ENCODE measurements at places on chromosomes 5 and 9.

GRCh38 chr9:76560481-76560922 lies 101.5 kb downstream of the GCNT1 start:
- no peak for DNase-seq

DNA sequence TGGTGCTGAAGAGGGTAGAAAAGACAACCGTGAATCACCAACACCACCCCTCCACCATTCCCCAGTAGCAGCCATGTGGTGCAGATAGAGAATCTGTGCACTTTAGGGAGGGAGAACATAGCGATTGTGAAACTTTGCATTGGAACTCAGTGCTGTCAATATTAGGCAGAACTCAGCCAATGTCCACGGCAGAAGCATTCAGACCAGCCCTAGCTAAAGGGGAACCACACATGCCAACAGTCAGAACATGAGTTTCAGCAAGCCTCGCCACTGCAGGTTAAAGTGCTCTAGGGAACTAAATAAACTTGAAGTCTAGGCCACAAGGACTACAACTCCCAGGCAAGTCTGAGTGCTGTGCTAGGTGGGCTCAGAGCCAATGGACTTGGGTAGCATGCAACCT lies 38.5 kb upstream of the DEPDC1B start:
- no peak for DNase-seq

- no peak for DNase-seq
Measured at GRCh38 chr5:7208938-7209337, 187.0 kb upstream of the ADCY2 start.

DNA sequence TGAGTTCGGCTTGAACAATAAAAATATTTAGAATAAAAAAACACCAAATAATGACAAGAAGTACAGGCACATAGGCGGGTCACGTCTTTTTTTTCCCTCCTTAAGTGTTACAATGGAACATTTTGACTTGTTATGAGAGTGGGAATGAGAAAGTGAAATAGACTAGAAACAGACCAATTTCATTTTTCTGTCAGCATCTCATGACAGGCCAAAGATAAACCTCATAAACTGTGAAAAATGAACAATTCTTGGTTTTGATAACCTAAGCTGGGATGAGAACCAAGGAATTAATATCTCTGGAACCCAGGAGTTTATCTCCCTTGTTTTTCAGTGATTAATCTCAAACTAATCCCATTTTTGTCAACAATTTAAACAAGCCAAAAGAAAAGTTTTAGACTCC lies 299.5 kb downstream of the SLIT3 start:
- DNase-seq: no peak

GRCh38 chr5:116451066-116451465 lies 123.6 kb downstream of the SEMA6A start:
- no peak for DNase-seq

DNA sequence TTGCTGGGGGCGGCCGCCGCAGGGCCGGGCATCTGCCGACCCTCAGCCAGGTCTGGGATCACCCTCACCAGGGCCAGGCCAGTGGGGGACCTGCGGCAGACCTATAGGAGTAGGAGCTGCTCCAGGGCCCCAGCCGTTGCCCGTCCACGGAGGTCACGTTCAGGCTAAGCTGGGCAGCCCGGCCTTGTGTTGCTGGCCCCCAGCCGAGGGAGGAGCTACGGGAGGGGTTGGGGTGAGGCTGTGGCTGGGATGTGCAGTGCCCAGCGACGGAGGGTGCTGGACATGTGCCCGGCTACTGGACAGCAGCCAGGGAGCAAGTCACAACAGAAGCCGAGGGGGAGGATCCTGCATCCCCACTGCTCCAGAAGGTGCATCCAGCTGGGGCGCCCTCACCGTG lies 39.6 kb upstream of the SLC6A19 start:
- DNase-seq: no peak

GRCh38 chr5:175856408-175857100 lies 14.8 kb upstream of the CPLX2 start:
- no peak for DNase-seq

DNA sequence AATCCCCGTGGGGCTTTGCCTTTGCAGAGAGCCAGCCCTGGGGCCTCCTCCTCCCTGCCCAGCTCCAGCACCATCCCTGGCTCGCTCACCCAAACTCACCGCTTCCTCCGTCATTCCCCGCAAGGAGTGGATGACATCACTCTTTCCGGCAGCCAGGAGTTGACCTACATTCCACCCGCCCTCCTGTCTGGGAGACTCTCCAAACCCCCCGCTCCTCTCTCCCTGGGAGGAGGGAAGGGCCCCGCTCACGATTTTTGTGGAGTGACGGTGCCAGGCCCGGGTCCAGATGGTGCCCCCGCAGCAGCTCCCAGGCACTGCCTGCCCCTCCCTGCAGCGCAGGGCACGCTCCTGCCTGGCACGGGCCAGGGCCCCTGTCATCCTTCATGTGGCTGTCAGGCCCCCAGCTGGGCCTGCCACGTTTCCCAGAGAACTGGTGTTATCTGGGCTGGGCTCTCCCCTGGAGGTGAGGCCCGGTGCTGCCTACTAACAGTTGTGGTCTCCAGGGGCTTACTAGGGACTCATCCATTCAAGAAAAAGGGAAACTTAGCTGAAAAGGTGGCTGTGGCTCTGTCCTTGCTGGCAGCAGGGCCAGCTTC lies 52.3 kb downstream of the NTNG2 start:
- no peak for DNase-seq

DNA sequence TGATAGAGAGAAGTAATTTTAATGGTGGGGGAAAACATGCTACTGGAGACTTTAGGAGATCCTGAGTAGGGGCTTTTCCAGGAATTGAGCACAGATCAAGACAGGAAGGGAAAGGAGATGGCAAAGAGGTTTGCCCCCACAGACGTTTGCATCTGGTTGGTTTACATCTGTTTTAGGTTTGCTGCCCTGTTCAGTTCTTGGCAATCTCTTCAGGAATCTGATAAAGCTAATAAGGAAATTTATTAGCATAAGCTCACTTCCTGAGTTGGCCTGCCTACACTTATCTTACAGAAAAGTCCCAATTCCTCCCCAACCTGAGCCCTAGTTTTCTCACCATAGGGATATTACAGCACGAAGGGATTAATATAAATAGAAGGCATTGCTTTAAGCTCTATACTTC lies 3.4 kb upstream of the CFAP95 start:
- no peak for DNase-seq

GRCh38 chr5:34608859-34609648 lies 47.1 kb upstream of the RAI14 start:
- no peak for DNase-seq

DNA sequence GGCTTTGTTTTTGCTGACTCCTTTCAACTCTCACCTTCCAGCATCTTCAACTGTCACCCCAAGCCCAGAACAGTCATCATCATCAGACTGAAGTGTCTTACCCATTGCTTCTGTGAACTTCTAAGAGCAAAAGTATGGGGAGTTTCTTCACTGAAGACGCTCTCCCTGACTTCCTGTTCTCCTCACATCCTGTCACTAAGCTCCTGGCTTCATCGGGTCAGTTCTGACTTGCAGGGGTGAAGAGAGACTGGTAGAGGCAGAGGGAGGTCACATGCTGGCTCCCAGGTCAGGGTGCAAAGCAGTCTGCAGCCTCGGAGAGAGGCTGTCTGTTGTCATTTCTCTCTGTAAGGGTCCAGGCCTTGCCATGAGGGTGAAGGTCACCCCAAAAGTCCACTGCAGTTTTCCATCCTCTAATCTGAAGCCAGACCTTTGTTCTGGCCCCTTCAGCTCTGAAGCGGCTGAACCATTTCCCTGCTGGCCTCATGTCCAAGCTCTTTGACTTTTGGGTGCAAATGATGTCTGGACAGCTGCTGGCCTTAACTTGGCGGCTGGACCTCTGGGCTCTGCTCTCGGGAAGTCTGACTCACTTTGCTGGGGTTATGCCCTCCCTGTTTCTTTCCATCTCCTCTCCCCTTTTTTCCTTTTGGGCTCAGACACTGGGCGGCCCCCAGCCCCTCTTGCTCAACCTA lies 305.0 kb downstream of the RAB3C start:
- no peak for DNase-seq

DNA sequence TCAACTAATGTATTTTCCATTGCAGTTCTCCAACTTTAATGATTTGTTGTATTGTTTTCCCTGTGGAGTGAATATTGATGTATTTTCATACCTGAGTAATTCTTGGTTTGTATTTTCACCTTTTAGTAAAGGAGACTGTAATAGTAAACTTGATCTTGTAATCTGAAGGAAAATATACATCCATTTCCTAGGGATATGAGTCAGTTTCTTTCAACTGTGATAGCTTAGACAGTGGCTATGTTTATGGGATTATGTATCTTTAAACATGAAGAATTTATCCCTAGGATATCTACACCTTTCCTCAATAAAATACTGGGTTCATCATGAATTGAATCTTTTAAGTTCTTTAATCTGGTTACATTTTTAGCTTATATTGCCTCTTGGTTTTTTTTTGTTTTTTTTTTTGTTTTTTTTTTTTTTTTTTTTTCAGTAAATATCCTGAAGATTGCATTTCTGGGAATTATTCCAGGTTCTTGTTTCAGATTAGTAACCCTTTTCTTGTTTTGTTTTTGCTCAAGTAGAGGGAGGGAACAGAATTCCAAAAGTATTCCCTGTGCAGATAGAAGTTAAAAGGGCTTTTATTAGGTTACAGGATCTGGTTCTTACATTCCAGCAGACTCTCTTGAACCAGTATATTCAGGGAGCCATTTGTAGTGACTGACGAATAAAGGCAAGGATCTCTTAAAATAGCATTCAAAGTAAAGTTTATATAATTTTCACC lies 7.1 kb downstream of the WDR36 start:
- DNase-seq: no peak

- DNase-seq: no peak
Measured at GRCh38 chr5:34530637-34531036, 125.5 kb upstream of the RAI14 start.

GRCh38 chr5:126464959-126465358 lies 41.8 kb downstream of the GRAMD2B start:
- no peak for DNase-seq

- DNase-seq: no peak
Measured at GRCh38 chr9:26471261-26471660, 421.3 kb downstream of the CAAP1 start.

DNA sequence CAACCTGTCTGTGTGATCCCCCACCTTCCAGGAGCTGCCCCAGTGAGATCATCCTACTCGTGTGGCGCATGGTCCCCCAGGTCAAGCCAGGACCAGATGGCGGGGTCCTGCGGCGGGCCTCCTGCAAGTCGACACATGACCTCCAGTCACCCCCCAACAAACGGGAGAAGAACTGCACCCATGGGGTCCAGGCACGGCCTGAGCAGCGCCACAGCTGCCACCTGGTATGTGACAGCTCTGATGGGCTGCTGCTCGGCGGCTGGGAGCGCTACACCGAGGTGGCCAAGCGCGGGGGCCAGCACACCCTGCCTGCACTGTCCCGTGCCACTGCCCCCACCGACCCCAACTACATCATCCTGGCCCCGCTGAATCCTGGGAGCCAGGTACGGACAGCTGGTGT lies 43.7 kb downstream of the RGS3 start:
- no peak for DNase-seq

- DNase-seq: no peak
Measured at GRCh38 chr9:82490019-82490499, 501.5 kb downstream of the SPATA31D1 start.

DNA sequence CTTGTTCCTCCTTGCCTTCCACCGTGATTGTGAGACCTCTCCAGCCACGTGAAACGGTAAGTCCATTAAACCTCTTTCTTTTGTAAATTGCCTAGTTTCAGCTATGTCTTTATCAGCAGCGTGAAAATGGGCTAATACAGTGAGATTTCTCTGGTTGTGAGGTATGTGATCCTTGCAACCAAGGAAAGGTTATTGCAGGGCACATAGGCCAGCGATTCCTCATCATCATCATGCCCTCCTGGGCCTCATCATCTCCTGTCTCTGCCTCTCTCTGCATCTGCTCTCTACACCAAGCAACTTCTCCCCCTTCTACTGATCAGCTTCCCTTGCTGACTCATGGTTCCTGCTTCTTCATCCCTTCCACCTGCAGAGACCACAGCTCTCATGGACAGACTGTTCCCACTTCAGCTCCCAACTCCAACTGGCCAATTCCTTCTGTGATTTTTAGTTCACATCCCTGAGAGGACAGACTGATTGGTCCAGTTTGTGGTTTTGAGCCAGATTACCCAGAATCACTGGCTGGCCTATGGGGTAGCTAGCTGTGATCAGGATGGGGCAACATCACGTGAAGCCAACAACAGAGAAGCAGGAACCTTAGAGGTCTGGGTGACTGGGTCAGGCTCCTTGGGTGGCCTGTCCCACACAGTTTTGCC lies 53.1 kb downstream of the LIX1 start:
- no peak for DNase-seq

DNA sequence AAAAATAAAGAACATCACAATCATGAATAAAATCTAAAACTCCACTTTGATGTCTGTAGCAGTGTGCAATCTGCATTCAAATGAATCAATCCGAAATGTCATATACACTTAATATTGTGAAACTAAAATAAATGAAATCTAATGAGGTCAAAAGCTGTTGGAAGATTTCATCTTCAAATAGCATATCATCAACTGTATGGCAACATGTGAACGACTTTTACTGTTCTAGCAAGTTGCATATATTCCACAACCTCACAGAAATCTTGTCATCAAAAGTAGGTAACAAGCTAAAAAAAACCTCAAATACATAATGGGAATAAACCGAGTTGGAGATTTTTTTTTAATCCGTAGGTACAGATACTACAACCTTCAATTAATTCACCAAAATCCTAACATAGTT lies 1.2 kb downstream of the PTBP3 start:
- no peak for DNase-seq

GRCh38 chr9:79477241-79477840 lies 94.4 kb upstream of the TLE4 start:
- DNase-seq: no peak

Measured in stimulated activated CD4-positive, alpha-beta T cell treated with anti-CD3 and anti-CD28 coated beads, Interleukin-15, amount 100 ng/mL, for 1 hour (primary cell).